ENCODE measurements at places on chromosomes 4 and X.

- DNase-seq = no peak
Measured at GRCh38 chr4:34974313-34974680, 1270.0 kb downstream of the ARAP2 start.

DNA sequence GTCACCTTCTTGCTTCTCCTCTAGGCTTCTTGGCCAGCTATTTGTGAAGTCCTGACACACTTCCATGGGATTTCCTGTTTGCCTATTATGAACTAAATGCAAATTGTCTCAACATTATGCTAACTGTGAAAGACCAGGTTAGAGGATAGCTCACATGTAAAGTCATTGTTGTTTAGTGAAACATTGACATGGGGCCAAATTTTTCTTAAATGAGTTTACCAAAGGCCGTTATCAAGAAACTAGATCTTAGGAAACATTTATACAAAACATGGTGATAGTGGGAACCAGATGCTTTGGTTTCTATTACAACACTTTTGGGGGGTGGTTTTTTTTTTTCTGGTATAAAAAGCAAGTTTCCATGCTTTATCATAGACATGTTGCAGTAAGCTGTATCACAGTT lies 466.8 kb upstream of the FAM241A start:
- no peak for DNase-seq

DNA sequence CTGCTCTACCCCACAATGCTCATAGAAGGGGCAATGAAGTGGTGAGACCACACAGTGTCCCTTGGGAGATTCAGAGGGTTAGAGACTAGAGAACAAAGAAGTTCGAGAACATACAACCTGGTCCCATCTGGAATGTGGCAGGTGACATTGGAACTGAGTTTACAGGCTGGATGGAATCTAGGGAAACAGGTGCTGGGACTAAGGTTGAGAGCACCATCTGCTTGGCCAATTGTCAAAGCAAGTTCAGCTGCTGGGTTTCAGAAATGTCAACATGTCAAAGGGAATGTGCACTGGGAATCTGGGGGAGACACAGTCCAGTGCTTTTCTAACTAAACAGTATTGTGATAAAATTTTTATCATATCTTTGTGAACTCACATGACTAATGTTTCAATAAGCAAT lies 15.9 kb upstream of the FAM13A start:
- DNase-seq = no peak

DNA sequence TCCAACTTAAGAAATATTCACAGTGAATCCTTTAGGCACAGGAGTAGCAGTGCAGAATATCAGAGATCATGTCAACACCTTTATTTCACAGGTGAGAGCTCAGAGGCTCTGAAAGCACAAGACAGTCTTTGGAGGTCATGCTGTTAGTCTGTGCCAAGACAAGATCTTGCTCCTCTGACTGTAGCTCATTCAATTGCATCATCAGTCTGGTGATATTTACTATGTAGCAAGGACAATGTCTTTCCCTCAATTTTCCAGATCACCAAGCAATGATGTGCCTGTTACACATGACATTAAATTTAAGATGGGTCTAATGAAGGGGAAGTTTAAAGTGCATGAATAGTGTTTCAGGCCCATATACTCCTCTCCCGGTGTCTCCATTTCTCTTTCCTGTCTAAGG lies 277.5 kb downstream of the IL15 start:
- DNase-seq = no peak

DNA sequence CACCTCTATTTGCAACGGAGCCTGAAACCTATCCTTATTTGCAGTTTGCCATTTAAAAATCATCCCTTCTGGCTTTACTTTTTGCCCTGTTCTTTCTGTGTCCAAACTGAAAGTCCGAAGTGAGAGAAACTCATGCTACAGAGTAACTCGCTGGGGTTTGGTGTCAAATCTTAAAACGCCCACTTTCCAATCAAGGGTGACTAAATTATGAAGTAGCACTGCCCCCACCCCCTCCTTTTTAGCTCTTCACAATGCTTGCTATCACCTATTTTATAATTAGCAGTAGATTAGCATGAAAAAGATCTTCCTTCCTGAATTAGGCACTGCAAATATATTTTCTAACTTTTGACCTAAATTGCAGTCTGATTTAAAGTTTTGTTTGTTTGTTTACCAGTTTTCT lies 52.5 kb downstream of the VGLL1 start:
- DNase-seq = no peak

- DNase-seq = no peak
Measured at GRCh38 chrX:95059909-95060308, 1385.9 kb downstream of the FAM133A start.

DNA sequence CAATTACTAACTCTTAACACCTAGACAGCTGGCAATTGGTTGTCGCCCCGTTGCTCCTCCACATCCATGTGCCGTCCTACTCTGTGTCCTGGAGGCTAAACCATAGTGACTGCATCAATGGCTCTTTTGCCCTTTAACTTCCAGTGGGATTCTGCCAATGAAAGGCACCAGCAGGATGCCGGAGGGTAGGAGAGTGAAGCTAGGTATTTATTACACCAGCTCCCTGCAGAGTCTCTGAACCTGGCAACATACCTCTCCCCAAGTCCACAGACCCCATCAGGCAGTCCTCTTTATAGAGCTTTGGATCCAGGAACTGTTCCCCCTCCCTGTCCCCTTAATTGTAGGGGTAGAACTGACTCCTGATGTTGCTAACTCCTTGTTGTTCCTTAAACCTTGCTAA lies 426.8 kb downstream of the HNRNPD start:
- DNase-seq = no peak

- DNase-seq = no peak
Measured at GRCh38 chr4:83238393-83239248, 46.0 kb downstream of the COQ2 start.

DNA sequence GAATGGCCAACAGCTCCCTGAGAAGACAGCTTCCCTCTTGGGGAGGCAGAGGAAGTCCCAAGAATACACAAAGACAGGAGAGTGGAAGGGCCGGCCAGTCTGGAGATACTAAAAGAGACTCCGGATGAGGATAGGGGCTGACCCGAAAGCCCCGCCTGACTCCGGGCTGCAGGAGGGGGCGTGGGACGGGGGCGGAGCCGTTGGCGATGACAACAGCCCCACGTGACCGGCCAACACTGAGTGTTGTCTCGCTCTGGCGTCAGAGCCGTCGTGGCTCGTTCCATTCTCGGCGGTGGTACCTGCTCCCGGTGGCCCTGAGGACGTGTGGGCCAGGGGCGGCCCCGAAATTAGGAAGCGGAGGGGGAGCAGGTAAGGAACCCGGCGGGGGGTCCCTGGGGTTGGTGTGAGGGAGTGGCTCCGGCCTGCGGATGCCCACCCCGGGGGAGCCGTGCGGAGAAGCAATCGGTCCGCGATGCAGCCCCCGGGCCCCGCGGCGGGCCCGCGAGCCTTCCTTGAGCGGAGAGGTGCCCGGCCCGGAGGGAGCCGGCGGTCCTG lies at the start of gene BEX4:
BEX4 (plus strand) TSS at position 239 of the 555 bp plus-strand sequence. CDS start 1,046 bp downstream, outside the sequence.
- peak; percentile 43 for DNase-seq

GRCh38 chrX:140509468-140510305 lies 4.8 kb upstream of the SOX3 start:
- no peak for DNase-seq

DNA sequence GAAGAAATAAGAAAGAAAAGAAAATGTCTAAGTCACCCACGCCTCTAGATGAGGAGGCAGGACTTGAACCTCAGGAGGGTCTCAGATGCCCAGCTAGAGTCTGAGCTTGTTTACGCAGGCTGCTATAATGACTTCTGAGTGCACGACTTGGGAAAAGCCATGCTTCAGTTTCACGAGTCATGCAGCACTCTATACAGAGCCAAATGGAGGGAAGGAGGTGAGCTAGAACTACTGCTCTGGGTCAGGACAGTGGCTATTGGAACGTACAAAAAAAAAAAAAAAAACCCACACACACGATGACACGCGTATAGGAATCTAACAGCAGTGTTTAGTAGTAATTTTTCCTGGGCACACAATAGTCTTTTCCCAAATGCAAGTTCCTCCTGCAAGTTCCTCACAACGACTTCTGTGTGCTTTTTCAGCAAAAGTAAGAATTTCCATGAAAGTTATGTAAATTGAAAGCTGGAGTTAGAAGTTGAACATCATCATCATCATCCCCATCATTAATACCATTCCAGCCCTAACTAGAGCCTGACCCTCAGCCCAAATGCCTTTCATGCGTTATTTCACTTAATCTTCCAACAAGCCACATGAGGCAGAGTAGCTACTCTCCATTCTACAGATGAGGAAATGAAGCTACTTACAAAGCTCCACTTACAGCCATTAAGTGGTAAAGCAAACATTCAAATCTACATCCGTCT lies 36.6 kb downstream of the IRF2 start:
- DNase-seq = no peak

DNA sequence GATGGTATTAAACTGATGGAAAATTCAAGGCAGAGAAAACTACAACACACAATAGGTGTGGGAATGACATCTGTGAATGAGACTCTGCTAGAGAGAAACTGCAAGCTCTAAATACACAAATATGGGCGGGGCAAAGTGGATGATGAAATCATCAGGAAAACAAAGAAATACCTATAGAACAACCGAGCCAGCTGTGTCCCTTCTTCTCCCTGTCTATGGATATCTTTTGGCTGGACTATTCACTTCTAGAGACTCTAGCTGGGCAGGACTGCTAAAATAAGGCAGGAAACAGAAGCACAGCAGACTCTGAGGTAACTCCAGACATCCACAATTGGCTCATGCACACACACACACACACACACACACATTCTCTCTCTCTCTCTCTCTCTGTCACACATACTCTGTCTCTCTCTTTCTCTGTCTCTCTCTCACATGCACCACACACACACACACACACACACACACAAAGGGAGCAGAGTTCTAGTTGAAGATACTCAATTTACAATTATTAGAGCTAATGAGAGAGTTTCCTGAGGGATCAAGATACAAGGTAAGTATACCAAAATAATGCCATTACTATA lies 27.2 kb upstream of the EDNRA start:
- no peak for DNase-seq

DNA sequence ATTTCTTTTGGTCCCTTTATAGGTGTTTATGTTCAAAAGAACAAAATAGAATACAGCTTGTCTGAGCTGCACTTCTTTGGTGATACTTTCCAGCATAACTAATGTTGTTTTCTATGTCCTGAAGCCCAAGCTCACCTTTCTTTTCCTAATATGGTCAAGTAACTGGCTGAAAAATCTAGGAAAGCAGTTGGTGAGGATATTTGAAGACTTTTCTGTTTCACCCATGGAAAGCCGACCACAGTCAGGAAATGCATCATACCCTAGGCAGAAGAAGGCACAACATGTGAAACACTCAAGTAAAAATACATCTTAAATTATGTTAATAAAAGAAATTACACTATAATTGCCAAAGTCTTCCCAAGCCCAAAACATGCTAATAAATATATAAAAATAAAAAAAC lies 337.0 kb downstream of the PDGFC start:
- DNase-seq = no peak

DNA sequence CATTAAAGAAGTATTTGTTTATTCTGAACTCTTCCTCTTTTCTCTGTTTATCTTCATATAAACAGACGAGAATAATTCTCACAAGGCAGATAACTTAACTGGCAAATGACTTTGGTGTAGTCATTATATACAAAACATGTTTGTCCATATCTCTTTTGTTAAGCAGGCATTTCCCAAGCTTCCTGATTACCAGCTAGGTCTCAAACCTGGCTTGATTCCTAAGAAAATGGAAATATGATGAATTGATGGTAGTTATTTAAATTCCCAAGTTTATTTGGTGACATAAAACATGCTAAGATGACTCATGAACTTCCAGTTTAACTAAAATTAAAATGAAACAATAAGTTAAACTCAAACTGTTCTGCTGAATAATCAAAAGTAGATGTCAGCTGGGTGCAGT lies 96.8 kb downstream of the ARSJ start:
- DNase-seq = no peak

All from stimulated activated CD4-positive, alpha-beta T cell treated with anti-CD3 and anti-CD28 coated beads, Interleukin-1b, Interleukin-23, amount 100 ng/mL, for 1 hour (primary cell).